Hematopoietic multipotent progenitor cell treated with erythropoietin and hydrocortisone succinate and interleukin-3 and kit ligand, for 17 days (in vitro differentiated cells): ENCODE measurements at places on chromosomes 7 and 10.

DNA sequence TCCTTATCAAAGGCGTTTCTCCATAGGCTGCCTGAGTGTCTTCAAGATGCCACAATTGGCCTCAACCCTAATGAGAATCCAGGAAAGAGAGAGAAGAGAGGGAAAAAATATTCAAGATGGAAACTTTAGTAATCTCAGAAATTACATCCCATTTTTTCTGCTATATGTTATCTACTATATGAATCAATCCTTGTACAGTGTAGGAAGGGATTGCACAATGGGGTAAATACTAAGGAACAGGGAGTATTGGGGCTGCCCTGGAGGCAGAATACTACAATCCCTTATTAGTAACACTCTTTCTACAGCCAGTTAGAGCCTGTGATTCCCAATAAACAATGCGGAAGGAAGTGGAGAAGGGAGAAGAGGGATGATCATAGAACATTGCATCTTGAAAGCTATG, 27.9 kb downstream of the TFPI2 start:
- DNase-seq: no peak

DNA sequence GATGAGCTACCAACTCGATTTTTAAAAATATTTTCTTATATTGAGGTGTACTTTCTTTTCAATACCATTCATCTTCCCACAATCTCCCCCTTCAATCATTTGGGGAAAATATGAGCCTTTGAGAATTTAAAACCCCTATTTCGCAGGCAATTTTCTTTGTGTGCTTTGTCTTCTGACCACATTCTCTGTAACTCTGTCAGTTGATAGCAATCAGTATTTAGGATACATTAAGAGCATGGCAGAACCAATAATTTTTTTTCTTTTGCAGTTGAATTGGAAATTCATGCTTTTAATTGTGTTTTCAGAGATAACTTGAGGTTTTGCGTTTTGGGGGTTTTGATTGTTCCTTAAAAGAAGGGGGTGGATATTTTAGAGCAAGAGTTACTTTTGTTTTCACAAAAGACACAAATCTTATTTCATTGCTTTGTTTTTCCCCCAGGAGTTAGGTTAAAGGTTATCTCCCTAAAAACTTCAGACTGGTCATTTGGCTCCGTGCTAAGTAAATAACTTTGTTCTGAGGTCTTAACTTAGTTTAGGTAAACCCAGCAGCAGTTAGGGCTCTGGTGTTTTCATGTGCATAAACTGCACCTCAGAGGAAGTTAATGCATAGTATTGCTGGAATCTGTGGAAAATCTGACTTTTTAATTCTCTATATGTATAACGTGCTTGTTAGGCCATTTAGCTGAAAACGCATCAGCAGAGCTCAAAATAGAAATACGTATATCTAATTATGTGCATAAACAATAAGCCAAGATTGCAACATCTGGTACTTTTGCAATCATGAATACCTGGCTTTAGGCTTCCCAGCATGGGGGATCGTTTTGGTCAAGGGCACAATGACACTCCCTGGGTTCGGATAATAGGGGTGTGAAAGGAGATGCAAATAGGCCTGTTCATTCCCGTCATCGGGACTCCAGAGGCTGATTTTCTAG, 676.4 kb upstream of the ANKRD30A start:
- DNase-seq: no peak

GRCh38 chr10:70762441-70763175, 22.6 kb downstream of the TBATA start:
- no peak for DNase-seq

DNA sequence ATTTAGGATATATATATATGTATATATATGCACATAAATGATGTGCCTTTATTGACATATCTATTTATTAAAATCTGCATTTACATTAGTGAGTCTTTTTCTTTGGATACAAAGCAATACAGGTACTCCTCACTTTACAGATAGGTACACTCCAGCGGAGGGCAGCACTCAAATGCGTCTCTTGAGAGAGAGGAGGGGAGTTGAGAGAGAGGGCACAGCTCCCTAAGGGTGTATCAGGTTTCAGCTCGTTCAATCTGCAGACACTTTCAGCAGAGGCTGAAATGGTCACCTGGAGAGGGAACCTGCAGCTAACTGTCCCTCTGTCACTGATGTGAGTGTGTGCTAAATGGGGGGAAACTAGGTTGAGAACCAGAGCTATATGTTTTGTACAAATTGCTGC, 21.5 kb downstream of the C10orf53 start:
- DNase-seq: no peak

- DNase-seq: no peak
Measured at GRCh38 chr10:127919418-127920271, 12.7 kb downstream of the PTPRE start.

DNA sequence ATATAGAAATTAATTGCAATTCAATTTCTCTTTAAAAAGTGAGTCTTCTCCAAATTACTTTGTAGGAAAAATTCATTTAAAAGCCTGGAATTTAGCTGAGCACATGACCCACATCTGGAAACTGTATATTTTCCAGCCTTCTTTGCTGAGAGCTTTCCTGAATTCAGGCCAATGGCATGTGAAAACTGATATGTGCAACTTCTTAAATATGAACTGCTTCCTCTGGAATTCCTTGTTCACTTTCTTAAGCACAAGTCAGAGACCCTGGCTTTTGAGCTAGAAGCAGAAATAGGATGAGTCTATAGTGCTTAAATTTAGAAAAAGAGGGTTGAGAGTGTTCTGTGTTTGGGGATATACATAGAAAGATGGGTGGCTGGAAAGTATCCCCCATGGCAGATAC, 365.1 kb upstream of the MTPN start:
- no peak for DNase-seq

DNA sequence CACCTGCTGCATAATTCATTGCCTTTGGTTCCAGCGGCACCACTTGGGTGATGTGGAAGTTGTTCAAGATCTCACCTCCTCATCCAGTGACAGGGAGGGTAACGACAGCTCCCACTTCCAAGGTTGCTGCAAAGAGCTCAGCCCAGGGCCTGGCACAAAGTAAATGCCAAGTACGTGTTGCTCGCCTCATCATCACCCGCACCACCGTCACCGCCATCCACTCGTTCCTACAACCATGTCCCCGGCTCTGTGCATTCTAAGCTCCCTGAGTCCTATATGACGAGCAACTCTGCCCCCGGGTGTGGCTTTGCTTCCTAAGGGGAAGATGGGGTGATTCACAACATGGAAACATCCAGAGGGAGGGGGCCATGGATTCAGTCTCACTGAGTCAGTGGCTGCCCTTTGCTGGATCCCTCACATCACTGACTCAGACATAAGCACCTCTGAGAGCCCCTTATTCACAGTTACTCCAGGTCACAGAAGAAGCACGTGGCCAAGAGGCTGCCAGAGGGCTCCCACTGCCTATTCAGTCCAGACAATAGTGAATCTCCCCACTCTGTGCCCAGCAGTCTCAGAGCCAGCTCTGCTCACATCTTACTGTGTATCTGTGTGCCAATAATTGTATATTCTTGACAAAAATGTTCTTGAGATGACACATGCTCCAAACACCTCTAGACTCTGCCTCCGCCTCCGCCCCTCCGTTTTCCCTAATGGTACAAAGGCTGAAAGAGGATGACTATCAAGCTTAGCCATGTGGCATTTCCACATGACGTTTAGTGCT, 159.1 kb downstream of the GFRA1 start:
- DNase-seq: no peak

DNA sequence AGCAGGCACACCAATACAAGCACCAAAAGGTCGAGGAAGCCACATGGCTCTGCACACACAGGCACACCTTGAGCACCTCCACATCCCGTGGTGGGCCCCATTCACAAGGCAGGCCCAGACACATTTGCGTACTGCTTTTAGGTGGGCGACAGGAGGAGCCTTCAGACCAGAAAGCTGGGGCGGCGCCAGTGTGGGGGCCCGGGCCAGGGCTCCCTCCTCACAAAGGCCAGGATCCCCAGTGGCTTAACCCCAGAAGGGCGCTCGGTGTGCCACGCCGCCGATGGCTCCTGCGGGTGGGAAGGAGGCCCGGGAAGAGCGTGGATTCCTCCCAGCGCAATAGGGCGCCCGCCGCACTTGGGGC, 2.8 kb upstream of the SMARCD3 start:
- DNase-seq: no peak

DNA sequence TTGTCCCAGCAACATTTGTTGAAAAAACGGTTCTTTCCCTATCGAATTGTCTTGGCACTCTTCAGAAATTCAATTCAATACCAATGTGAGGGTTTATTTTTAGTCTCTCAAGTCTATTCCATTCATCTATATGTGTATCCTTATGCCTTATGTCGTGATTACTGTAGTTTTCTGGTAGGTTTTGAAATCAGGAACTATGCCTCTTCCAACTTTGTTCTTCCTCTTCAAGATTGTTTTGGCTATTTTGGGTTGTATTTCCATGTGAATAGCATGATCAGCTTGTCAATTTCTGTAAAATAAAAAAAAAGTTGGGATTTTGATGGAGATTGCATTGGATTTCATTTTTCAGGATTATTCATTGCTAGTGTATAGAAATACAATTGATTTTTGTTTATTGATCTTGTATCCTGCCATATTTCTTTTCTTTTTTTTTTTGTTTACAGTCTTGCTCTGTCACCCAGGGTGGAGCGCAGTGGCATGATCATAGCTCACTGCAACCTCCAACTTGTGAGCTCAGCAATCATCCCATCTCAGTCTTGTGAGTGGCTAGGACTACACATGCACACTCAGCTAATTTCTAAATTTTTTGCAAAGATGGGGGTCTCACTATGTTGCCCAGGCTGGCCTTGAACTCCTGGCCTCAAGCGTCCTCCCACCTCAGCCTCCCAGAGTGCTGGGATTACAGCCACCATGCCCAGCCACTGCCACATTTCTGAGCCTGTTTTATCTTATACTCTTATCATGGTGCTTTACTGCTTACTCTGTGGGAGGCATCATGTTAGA, 46.2 kb upstream of the MKLN1 start:
- no peak for DNase-seq

DNA sequence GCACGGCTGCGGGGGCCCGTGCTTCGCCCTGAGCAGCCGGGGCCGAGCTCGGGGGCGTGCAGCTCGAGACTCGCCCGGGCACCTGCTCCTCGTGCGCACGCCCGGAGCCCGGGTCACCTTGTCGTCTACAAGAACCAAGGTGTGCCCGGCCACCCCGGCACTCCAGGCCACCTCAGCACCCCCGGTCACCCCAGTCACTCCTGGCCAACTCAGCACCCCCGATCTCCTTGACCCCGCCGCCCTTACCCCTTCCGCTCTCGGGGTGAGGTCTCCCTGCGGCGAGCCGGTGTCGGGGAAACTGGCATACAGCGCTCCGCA, 268 bp upstream of the IGFBP3 start:
- no peak for DNase-seq

- DNase-seq: no peak
Measured at GRCh38 chr7:43701929-43702328, 27.4 kb downstream of the COA1 start.

DNA sequence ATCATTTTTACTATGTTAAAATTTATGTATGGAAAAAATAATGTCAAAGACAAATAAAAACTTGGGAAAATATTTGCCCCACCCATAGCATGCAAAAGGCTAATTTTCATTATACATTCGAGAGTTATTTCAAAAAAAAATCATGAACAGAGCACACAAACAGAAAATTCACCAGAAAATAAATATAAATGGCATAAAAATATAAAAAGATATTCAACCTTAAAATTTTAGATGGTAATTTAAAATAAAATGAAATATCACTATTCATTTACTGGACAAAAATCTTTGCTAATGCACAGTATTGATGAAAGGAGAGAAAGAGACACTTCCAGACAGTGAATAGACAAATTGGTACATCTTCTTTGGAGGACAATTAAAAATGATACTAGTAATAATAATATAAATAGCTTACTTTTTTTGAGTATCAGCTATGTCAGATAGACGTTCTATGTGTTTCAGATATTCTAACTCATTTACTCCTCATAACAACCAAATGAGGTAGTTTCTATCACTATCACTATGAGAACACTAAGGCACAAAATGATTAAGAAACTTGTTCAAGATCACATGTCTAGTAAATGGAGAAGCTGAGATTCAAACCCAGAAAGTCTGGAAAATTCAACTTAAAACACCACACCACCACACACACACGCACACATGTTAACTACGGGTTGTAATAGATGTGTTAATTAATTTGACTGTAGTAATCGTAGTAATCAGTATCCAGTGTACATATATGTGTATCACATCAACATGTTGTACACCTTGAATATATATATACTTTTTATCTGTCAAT, 63.0 kb downstream of the CCDC71L start:
- DNase-seq: no peak

DNA sequence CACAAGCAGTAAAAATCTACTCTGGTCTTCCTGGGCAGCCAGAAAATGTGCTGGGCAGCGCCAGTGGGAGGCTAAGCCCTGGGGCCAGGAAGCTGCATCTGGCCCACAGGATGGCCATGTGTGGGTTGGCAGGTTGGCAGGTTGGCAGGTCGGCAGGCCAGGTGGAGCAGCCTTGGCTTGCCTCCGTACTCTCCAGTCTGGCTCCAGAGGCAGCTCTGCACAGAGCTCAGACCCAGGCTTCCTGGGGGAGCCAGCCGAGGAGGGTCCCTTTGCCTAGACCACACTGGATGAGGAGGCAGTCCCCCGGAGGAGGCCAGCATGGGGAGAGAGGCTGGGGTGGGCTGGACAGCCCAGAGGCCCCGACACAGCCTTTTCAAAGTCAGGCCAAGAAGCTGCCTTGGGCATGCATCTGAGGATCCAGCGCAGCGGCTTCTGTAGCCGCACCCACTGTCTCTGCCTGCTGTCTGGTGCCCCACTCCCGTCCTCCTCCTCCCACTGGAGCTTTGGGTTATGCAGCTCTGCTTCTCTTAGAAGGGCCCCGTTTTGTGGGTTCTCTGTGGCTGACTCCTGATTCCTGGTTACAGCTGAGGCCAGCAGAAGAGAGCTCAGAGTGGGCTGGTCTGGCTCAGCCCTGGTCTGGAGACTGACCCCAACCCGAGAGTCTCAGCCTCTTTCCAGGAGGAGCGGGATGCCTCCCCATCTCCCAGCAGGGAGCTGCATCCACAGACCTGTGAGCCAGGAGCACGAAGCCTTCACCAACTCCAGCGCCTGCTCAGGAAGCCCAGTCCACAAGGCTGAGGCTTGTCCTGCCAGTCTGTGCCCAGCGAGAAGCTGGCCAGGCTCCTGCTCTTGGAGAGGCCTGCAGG, 44.6 kb downstream of the CFAP46 start:
- no peak for DNase-seq

GRCh38 chr7:96992192-96993005, 13.0 kb upstream of the DLX6 start:
- DNase-seq: no peak

DNA sequence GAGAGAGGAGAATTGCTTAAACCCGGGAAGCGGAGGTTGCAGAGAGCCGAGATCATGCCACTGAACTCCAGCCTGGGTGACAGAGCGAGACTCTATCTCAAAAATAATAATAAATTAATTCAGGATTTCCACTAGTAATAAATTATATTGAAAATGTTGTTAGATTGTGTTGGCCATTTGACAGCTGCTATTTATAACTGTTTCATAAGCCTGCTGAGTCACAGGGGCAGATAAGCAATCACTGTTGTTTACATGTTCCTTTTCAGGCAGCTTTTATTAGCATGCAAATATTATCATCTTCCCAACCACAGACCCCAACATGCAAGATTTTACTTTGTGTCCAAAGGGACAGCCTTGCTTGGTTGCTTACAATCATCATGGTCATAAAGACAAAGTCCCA, 49.5 kb upstream of the ZNF138 start:
- no peak for DNase-seq

- no peak for DNase-seq
Measured at GRCh38 chr10:132859084-132859855, 73.3 kb upstream of the NKX6-2 start.

GRCh38 chr7:128108641-128109423, 77.6 kb upstream of the LRRC4 start:
- no peak for DNase-seq
